ENCODE measurements at places on chromosomes 3 and 15.

- no peak for DNase-seq
Measured at GRCh38 chr3:151726016-151726415, 7.7 kb upstream of the AADACL2 start.

- DNase-seq, result no peak
Measured at GRCh38 chr15:69983696-69984265, 113.9 kb downstream of the TLE3 start.

- no peak for DNase-seq
Measured at GRCh38 chr15:26197719-26198118, 334.6 kb upstream of the ATP10A start.

DNA sequence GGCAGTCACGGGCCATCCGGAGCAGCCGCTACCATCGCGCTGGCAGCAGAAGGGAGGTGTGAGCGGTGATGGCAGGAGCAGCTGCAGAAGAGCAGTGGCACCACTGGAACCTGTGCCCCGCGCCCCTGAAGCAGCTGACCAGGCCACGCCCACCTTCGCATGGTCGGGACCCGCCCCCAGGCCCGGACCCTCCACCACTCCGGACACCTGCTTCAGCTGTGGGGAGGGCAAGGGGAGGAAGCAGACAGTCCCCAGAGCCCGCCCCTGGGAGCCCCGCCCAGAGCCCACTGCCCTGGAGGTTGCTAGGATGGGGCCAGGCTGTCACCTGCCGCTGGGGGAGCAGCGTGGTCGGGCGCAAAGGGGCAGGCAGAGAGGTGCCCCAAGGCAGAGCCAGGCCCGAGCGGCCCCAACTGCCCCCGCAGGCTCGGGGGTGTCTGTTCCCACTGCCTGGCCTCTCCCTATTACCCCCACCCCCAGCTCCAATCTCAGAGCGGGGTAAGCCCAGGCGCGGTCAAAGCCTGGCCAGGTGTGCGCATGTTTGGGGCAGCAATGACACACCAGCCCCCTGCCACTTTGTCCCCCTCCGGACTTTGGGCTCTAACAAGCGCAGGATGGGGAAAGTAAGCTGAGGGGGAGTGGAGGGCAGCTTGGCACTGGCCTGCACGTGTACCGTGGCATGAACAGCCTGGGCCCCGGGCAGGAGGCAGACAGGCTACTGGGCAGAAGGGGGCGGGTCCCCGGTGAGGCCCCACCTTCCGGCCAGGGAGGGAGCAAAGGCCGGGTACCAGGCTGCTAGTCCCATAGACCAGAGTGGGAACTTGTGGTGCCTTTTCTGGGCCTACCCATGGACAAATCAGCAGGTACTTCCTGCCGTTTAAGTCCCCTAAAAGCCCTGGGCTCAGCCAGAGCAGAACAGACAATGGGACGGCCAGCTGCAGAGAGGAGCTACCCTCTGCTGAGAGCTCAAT lies 8.7 kb downstream of the SPCS1 start:
- no peak for DNase-seq

Measured in stimulated activated naive CD4-positive, alpha-beta T cell treated with Interleukin-2 at 50 U/mL for 16 hours (primary cell).